ENCODE measurements at places on chromosomes 7 and 10. TPM values are rescaled to one million over a fixed set of nuclear protein-coding genes. Genes with fewer than 3 reads are reported as not detected.

The RGR gene
- not detected for total RNA-seq

The CDHR3 gene
- 0.71 TPM for total RNA-seq

The ZDHHC6 gene
- total RNA-seq = 54.5 TPM

The CNPY1 gene
- total RNA-seq = not detected

The RASA4B gene
- total RNA-seq = 23.9 TPM

The PON3 gene
- total RNA-seq = 0.45 TPM

The CYP3A4 gene
- total RNA-seq = 0.14 TPM

The FBH1 gene
- 53.5 TPM for total RNA-seq

The AGBL3 gene
- total RNA-seq = 2.4 TPM

The AMPH gene
- total RNA-seq = not detected
